Pulmonary artery endothelial cell (primary cell): ENCODE measurements at places on chromosomes 1 and 21. TPM values are rescaled to one million over a fixed set of nuclear protein-coding genes. Genes with fewer than 3 reads are reported as not detected.

DNA sequence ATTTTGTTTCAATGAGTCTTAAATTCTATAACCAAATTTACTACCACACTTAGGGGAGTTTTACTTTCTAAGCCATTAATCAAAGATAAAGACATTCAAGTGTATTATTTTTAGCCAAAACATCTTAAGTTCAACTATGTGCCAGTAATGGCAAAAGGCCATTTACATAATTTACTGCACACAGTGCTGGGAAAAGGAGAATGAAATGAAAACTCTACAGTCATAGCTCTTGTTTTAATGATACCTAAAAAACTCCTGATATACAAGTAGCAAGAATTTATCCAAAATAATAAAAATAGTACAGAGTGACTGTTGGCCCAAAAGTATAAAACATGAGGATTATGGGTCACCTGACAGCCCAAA, 42.4 kb upstream of the C1orf198 start:
- no peak for DNase-seq

GRCh38 chr1:21824926-21825325, 12.9 kb downstream of the LDLRAD2 start:
- no peak for DNase-seq

Gene LIN9
- total RNA-seq, result 7.6 and 11.1 TPM in 2 replicates

DNA sequence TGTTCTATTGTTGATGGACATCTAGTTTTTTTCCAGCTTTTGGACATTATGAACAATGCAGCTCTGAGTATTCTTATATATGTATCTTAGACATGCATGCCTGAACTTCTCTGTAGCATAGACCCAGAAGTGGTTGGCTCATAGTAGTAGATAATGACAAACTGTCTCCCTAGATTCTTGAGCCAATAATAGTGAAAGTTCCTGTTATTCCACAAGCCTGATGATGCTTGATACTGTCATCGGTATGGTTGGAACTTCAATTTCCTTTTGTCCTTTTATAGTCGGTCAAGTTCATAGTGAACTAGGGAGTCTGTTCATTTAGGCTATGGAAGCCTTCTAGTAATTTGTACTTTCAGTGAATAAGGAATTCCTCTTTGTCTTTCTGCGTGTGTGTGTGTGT, 56.8 kb downstream of the MTR start:
- no peak for DNase-seq

Gene GJA9
- 0.07 TPM in 1 of 2 replicates, not detected in the other for total RNA-seq

Gene OR2T10
- total RNA-seq, result not detected in 2 replicates

DNA sequence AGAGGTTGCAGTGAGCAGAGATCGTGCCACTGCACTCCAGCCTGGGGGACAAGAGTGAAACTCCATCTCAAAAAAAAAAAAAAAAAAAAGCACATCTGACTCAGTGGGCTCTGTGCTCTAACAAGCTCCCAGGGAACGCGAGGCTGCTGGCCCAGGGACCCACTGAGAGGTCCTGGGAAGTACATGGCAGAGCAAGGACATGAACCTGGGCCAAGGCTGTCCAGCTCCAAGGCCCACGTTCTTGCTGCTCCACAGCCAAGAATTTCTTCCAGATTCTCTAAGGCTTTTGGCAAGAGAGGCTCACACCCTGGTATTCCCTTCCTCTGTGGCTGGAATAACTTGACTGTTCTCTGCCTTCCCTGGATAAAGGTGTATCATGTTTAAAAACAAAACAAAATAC, 15.4 kb upstream of the AGTRAP start:
- no peak for DNase-seq

GRCh38 chr21:31837618-31838390, 35.0 kb upstream of the HUNK start:
- no peak for DNase-seq

DNA sequence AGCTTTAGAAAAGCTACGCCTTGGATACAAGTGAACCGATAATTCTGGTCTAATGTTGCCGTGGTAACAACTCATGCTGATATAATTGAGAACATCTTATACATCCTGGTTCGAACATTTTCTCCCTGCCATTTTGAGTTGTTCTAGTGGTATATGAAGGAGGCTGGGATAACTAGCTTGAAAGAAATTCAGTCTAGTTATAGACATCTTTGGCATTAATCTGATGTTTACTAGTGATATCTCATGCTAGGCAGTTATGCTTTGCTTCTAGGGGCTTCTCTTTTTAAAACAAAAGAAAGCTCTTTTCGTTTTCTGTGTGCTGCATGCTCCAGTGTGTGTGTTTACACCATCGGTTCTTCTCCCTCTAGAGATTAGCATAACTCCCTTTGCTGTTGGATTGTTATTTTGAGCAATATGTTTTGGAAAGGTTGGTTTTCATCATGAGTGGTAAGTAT, 20.5 kb downstream of the PRKACB start:
- no peak for DNase-seq

DNA sequence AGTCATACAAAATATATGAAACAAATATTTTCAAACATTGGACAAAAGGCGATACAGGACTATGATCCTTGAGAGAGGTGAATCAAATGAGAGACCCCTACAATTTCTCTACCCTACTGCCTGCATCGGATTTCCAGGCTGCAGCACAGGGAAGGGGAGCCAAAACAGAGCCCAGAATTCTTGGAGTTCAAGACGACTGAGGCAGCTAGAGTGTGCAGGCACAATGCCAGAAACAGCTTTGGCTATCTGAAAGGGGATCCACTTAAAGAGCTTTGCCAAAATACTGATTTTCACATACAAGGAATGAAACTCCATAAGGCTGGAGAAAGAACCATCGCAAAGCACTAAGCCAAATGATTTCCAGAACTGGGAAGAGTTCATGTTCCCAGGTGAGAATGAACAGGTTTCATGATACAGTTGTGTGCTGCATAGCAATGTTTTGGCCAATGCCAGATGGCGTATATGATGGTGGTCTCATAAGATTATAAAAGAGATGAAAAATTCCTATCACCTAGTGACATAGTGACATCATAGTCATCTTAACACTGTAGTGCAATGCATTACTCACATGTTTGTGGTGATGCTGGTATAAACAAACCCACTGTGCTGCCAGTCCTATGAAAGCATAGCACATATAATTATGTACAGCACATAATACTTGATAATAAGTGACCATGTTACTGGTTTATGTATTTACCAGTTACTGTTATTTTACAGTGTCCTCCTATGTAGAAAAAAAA, 77.5 kb downstream of the KCND3 start:
- no peak for DNase-seq

GRCh38 chr1:68590473-68590872, 93.6 kb upstream of the DEPDC1 start:
- DNase-seq, result no peak

GRCh38 chr1:89503690-89504089, 20.9 kb upstream of the LRRC8B start:
- no peak for DNase-seq
